Karpas-422 (cell line): ENCODE measurements at places on chromosomes 1 and 21. TPM values are rescaled to one million over a fixed set of nuclear protein-coding genes. Genes with fewer than 3 reads are reported as not detected.

The KCNN3 gene
- 50.0 and 68.2 TPM in 2 replicates for total RNA-seq

DNA sequence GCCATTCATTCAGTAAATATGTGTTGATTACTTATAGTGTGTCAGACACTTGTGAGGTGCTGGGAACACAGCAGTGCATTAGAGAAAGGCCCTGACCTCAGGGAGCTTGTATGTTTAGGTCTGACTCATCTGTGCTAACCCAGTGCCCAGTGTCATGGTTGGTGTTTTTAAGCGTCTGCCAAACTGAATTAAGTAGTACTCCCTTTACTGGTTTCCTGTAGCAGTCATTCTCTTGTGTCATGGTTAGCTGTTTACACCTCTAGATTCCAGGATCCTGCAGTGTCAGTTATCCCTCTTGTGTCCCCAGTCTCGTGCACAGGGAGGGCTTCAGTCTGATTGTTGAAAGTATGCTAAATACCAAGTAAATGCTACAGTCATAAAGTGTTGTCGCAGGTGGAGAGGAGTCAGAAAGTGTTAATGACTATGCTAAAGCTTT is 14.2 kb downstream of the UCK2 start:
- no peak overlapping the region for H3K4me3 ChIP-seq
- H3K27me3 ChIP-seq = no peaks in the 10 kb centered on the region
- H3K4me1 ChIP-seq = peaks cover 22% of the 10 kb centered on the region
- no peak for DNase-seq
- H3K27ac ChIP-seq = no peak overlapping the region
- H3K36me3 ChIP-seq = no peaks in the 10 kb centered on the region

The NBPF26 gene
- 6.2 and 9.6 TPM in 2 replicates for total RNA-seq

DNA sequence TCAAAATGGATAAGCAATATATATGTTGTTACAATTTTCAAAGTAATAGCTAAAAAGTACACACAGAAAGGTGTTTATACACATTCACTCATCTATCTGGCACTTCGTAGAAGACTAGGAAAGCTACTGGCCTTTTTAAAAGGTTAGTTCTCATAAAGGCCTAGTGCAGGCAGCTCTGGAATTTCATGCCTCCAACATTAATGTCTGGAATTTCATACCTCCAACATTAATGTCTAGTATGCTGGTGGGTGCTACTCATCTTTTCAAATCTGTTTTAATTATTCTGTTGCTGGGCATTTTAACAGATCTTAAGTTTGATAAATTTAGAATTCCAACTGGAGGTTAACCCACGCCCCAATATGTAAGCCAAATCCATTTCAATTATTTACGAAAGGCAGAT is 124.2 kb downstream of the AKT3 start:
- DNase-seq = no peak
- H3K27me3 ChIP-seq = no peaks in the 10 kb centered on the region
- no peaks in the 10 kb centered on the region for H3K4me1 ChIP-seq
- H3K27ac ChIP-seq = no peak overlapping the region
- no peaks in the 10 kb centered on the region for H3K36me3 ChIP-seq

GRCh38 chr1:198922638-198923430 is 284.0 kb downstream of the PTPRC start:
- H3K27me3 ChIP-seq = no peaks in the 10 kb centered on the region
- no peak overlapping the region for H3K4me3 ChIP-seq
- peaks cover 15% of the 10 kb centered on the region for H3K36me3 ChIP-seq
- H3K27ac ChIP-seq = no peak overlapping the region
- no peak for DNase-seq
- peaks cover 39% of the 10 kb centered on the region for H3K4me1 ChIP-seq

DNA sequence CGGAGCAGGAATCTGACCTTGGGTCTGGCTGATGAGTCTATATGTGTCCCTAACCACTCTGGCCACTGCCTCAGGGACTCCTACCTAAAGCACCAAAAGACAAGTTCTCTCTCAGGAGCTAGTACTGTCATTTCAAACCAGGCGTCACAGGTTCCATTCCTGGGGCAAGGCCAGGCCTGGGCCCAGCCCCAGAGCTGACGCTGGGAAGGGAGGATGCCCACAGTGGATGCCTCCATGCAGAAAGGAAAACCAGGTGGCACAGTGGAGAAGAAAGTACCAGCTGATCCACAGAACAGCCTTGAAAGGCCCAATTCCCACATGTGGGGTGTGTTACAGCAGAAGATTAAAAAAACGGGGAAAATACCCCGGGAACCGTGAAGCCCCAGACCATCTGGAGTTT is 77.4 kb downstream of the DMRTB1 start:
- no peak overlapping the region for H3K27ac ChIP-seq
- H3K4me3 ChIP-seq = no peak overlapping the region
- peaks cover 3% of the 10 kb centered on the region; the same call in 1 of the 2 replicates for H3K4me1 ChIP-seq
- no peaks in the 10 kb centered on the region for H3K27me3 ChIP-seq
- H3K36me3 ChIP-seq = no peaks in the 10 kb centered on the region

DNA sequence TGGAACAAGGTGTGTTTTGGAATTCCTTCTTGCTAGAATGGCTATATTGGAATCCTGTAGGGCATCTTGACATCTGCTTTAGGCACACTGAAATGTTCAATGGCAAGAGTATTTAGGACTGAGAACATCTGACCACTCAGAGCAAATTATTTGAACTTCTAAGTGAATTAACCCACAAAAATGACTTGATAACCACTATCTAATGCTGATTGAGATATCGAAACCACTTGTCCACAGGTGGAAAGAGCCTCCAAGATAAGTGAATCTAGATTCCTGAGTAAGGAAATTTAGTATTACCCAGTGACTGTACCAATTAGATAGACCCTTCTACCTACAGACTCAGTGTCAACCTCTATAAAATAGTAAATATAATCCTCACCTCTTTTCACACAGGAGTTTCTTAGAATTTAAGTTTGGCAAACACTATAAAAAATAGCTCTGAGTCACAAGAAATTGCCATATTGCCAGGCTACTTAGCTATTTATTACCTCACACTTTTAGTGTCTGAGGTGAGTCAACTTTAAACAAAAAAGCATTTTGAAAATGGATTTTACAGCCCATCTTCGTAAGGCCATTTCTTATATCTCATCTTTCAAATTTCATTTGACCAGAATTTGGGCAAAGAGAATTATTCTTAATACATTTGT is 421.8 kb downstream of the PTBP2 start:
- H3K36me3 ChIP-seq = no peaks in the 10 kb centered on the region
- H3K27ac ChIP-seq = no peak overlapping the region
- H3K27me3 ChIP-seq = no peaks in the 10 kb centered on the region
- H3K4me1 ChIP-seq = peaks cover 22% of the 10 kb centered on the region

GRCh38 chr21:42861848-42862400 is 17.4 kb downstream of the WDR4 start:
- no peak overlapping the region for H3K4me3 ChIP-seq
- H3K36me3 ChIP-seq = peaks cover 12% of the 10 kb centered on the region; the same call in 1 of the 2 replicates
- H3K27me3 ChIP-seq = no peaks in the 10 kb centered on the region

- H3K27ac ChIP-seq = no peak overlapping the region
- no peak overlapping the region for H3K4me3 ChIP-seq
- H3K36me3 ChIP-seq = no peaks in the 10 kb centered on the region
- H3K4me1 ChIP-seq = peaks cover 6% of the 10 kb centered on the region
- no peaks in the 10 kb centered on the region for H3K27me3 ChIP-seq
- DNase-seq = no peak
These were observed 2.5 kb upstream of the ELAVL4 start for GRCh38 chr1:50106095-50106761.

DNA sequence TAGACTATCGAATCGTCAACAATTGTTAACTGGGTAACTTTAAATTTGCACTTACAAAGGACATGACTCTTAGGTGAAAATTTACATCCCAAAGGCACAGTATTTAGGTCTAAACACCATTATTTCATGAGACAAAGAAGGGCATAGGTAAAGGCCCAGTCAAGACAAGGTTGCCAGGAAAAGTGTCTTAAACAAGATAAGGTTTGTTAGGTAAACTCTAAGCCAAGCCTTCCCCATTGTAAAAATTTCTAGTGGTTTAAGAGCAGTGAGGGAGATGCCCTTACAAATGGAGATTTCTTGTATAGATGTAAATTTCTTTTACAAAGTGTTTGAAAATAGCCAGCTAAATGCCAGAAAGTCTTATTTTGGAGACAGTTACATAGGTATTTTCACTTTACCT is 36.9 kb upstream of the FNBP1L start:
- no peaks in the 10 kb centered on the region for H3K36me3 ChIP-seq
- no peaks in the 10 kb centered on the region for H3K27me3 ChIP-seq
- no peak overlapping the region for H3K27ac ChIP-seq

The RIT1 gene
- 12.2 and 12.8 TPM in 2 replicates for total RNA-seq

GRCh38 chr1:56824938-56825337 is 5.7 kb upstream of the FYB2 start:
- H3K27me3 ChIP-seq = no peaks in the 10 kb centered on the region
- no peak overlapping the region for H3K4me3 ChIP-seq
- H3K36me3 ChIP-seq = no peaks in the 10 kb centered on the region
- no peak overlapping the region for H3K27ac ChIP-seq
- no peak for DNase-seq
- no peaks in the 10 kb centered on the region for H3K4me1 ChIP-seq

The ZNF695 gene
- total RNA-seq = 0.63 and 6.6 TPM in 2 replicates

GRCh38 chr21:34875830-34876229 is 173.3 kb downstream of the RUNX1 start:
- peaks cover under 1% of the 10 kb centered on the region; the same call in 1 of the 2 replicates for H3K36me3 ChIP-seq
- no peak overlapping the region for H3K4me3 ChIP-seq
- peaks cover 21% of the 10 kb centered on the region for H3K4me1 ChIP-seq
- no peaks in the 10 kb centered on the region for H3K27me3 ChIP-seq
- no peak overlapping the region for H3K27ac ChIP-seq

- H3K36me3 ChIP-seq = no peaks in the 10 kb centered on the region
- no peaks in the 10 kb centered on the region for H3K4me1 ChIP-seq
- DNase-seq = no peak
- H3K27me3 ChIP-seq = no peaks in the 10 kb centered on the region
- no peak overlapping the region for H3K27ac ChIP-seq
- H3K4me3 ChIP-seq = no peak overlapping the region
These were observed 57.2 kb downstream of the DNAI4 start for GRCh38 chr1:66867501-66867900.

- peak overlapping the region; percentile 17; the same call in 1 of the 2 replicates for H3K4me3 ChIP-seq
- peak overlapping the region; percentile 94 for H3K27ac ChIP-seq
- peaks cover 79% of the 10 kb centered on the region for H3K4me1 ChIP-seq
- no peaks in the 10 kb centered on the region for H3K36me3 ChIP-seq
- peak; percentile 91 for DNase-seq
These were observed 5.7 kb upstream of the CCT8 start for GRCh38 chr21:29078869-29079767.

DNA sequence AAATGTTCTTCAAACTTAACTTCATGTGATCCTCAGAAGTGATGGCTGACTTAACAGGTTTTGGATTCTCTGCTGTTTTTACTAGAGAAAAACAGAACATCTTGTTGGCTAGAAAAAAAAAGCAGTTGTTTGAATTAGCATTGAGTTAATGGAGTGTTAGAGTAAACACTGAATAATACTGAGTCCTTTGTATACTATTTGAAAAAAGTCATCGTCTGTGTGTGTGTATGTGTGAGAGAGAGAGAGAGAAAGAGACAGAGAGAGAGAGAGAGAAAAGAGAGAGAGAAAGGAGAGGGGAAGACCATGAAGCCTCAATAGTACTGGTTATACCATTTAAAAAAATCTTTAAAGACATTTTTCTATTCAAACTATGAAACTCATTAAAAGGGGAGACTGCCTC is 10.4 kb downstream of the ZNF697 start:
- H3K27ac ChIP-seq = no peak overlapping the region
- no peaks in the 10 kb centered on the region for H3K36me3 ChIP-seq
- no peaks in the 10 kb centered on the region for H3K4me1 ChIP-seq
- no peak overlapping the region for H3K4me3 ChIP-seq

DNA sequence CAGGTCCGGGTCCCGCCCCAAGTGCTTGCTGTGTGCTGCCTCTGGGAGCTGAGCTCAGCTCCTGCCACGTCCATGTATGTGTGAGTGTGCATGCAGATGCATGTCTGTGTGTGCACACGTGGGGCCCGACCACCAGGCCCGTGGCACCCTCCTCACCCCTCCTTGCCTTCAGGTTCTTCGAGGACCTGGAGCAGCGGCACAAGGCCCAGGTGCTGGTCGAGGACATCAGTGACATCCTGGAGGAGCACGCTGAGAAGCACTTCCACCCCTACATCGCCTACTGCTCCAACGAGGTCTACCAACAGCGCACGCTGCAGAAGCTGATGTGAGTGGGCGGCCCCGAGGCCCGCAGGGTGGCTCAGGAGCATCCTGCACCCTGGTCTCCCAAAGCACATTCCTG is 18.4 kb downstream of the ARHGEF16 start:
- no peak overlapping the region for H3K4me3 ChIP-seq
- no peak for DNase-seq
- H3K36me3 ChIP-seq = no peaks in the 10 kb centered on the region

The RBM11 gene
- not detected in 2 replicates for total RNA-seq

The TSPAN1 gene
- not detected in 2 replicates for total RNA-seq

The PGLYRP4 gene
- total RNA-seq = not detected in 2 replicates

The FNDC10 gene
- total RNA-seq = 0.14 TPM in 1 of 2 replicates, not detected in the other

- H3K4me1 ChIP-seq = peaks cover 17% of the 10 kb centered on the region
- no peak for DNase-seq
- H3K27ac ChIP-seq = no peak overlapping the region
- H3K4me3 ChIP-seq = no peak overlapping the region
- H3K36me3 ChIP-seq = no peaks in the 10 kb centered on the region
These were observed 565.2 kb downstream of the PTPRU start for GRCh38 chr1:29801561-29801973.

The IFNGR2 gene
- total RNA-seq = 30.4 and 52.1 TPM in 2 replicates

The SYPL2 gene
- total RNA-seq = not detected in 2 replicates

The UMODL1 gene
- total RNA-seq = 2.3 and 2.5 TPM in 2 replicates

DNA sequence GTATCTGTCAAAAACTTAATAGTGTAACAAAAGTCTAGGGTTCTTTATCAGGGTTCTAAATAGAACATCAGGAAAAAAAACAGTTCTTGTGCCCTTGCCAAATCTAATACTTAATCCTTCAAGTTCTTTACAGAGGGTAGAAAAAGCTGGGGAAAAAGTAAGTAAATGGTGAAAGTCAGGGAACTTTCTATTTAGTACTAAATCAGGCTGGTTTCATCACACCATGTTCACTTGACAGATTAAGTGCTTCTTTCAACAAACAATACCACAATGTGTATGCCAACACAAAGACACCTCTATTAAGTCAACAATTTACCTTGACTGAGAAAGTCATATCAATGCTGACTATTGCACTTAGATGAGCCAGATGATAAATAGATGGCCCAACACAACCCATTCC is 9.7 kb downstream of the DBT start:
- peaks cover 32% of the 10 kb centered on the region; the same call in 1 of the 2 replicates for H3K36me3 ChIP-seq
- H3K4me3 ChIP-seq = no peak overlapping the region
- peaks cover 1% of the 10 kb centered on the region; the same call in 1 of the 2 replicates for H3K4me1 ChIP-seq
- DNase-seq = no peak
- no peak overlapping the region for H3K27ac ChIP-seq

- H3K27ac ChIP-seq = no peak overlapping the region
- H3K36me3 ChIP-seq = no peaks in the 10 kb centered on the region
- no peaks in the 10 kb centered on the region for H3K27me3 ChIP-seq
- DNase-seq = no peak
These were observed 445.3 kb downstream of the RWDD3 start for GRCh38 chr1:95679262-95679661.

DNA sequence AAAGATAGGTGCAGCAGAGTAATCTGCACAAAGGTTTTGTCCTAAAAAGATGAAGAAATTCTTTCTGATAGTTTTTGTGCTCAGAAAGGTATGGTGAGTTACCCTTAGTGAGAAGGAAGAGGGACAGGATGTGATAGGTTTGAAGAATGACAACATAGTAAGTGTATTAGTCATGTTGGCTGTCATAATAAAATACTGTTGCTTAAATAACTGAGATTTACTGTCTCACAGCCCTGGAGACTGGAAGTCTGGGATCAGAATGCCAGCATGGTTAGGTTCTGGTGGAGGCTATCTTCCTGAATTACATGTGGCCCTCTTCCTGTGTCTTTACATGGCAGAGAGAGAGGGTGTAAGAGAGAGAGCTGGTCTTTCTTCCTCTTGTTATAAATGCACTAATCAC is 965.2 kb downstream of the TTLL7 start:
- no peaks in the 10 kb centered on the region for H3K27me3 ChIP-seq
- H3K27ac ChIP-seq = no peak overlapping the region
- H3K36me3 ChIP-seq = no peaks in the 10 kb centered on the region
- no peaks in the 10 kb centered on the region for H3K4me1 ChIP-seq
